Cerebellum (tissue), 4 donors: ENCODE measurements at places on chromosomes 3 and 15. TPM values are rescaled to one million over a fixed set of nuclear protein-coding genes. Genes with fewer than 3 reads are reported as not detected.

Gene CA12
- 39.9 TPM for total RNA-seq

DNA sequence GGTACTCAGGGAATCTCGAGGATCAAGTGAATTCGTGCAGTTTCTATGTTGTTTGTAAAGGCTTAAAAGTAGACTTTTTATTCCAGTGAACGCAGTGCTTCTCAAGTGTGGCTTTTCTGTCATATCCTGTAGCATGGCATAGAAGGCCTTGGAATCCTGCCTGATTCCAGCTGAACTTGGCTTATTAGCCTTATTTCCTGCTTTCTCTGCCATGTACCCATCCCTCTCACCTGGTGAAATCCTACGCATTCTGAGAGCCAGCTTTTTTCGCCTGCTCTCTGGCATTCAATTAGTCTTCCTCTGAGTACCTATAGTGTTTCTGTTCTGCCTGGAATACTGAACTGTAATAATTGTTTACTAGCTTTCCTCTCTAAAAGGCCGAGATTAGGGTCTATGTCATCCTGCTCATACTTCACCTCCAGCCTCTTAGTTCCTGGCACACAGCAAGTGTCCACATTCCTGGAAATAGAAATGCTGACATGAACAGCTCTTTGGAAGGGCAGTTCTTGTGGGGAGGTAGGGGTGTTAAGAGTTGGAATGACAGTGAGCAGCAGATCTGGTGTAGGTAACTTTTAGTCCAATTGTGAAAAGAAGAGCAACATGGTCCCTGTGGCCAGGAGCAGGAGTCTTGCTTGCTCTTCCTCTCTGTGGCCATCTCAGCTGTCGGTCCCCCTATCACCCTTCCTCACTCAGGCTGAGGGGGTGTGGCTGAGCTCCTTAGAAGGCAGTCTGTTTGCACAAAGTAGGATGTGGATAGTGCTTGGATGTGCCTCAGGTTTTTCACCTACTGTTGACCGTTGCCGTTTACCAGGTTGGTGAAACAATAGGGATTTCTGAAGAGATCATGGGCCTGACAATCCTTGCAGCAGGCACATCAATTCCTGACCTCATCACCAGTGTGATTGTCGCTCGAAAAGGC lies 30.4 kb downstream of the SLC24A1 start:
- DNase-seq = peak; percentile 43

DNA sequence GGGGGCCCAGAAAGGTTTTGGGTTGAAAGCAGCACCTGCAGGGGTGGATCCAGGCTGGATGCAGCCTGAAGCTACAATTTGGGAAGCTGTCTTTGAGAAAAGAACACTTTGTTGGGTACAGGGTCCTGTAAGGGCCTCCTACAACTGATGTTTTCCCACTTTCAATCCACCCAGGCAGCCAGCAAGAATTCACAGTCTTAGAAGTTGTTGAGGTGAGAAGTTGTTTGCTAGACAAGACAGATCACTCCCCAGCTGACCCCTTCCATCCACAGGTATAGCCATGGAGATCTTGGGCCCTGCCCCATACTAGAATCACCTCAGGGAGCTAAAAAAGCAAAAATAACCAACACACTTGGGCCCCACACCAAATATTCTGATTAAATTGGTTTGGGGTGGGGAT lies 10.3 kb upstream of the SMAD6 start:
- DNase-seq = no peak

GRCh38 chr15:69305204-69305931 lies 6.7 kb downstream of the PAQR5 start:
- DNase-seq = no peak

DNA sequence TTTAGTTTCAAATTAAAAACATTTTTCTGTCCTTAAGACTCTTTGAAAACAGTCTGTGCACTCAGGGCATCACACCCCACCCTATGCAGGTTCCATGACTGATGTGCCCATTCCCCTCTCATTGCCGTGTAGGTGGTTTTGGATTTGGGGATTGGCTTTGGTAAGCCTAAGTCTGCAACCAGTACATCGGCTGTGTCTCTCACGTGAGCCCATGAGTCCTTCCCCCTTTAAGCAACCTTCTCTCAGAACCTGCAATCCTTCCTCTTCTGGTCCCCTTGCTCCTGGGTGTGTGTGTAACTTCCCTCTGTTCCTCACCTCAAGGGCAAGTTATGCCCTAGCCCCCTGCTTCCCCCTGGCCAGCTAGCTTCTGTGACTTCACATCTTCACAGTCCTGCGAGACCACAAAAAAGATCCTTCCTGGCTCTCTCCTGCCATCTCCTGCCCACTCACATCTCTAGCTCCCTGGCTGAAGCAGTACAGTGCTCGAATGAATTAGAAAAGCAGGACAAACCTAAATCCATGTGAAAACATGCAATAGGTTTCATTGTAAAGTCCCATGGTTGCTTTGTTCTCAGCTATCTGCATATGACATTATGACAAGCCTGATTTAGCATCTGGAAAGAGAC lies 126.7 kb downstream of the UACA start:
- no peak for DNase-seq

DNA sequence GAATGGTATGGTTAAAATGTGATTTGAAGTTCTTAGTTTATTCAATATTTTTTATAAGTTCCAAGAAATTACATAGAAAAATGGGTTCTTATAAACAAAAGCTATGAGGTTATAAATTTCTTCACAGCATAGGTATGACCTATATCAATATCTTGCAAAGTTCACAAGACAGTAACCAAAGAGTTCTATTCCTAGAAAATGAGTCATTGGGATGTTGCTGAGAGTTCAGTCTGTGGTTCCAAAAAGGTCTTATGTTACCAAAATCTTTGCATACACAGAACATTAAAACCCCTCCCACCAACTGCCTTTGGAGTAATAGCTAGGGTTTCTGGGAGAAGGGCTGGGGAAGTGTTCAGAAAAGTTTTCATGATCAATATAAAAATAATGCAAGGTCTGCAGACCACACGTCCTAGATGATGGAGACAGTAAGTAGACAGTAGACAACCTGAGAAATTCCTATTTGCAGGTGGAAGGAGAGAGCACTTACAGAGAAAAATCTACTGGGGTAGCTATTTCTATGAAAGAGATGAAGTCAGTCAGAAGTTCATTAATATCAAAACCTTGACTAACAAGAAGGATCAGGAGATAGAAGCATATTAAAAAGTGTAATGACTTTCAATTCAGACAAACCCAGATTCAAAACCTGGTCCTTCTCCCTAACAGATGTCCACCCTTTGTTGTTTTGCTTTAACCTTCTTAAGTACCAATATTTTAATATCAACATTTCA lies 279.3 kb downstream of the KCNH8 start:
- DNase-seq = no peak
